Right cardiac atrium (tissue), 5 donors: ENCODE measurements at places on chromosomes 3 and 15.
A peak's percentile ranks its signal among the peaks of the same experiment; 100 is the strongest.

DNA sequence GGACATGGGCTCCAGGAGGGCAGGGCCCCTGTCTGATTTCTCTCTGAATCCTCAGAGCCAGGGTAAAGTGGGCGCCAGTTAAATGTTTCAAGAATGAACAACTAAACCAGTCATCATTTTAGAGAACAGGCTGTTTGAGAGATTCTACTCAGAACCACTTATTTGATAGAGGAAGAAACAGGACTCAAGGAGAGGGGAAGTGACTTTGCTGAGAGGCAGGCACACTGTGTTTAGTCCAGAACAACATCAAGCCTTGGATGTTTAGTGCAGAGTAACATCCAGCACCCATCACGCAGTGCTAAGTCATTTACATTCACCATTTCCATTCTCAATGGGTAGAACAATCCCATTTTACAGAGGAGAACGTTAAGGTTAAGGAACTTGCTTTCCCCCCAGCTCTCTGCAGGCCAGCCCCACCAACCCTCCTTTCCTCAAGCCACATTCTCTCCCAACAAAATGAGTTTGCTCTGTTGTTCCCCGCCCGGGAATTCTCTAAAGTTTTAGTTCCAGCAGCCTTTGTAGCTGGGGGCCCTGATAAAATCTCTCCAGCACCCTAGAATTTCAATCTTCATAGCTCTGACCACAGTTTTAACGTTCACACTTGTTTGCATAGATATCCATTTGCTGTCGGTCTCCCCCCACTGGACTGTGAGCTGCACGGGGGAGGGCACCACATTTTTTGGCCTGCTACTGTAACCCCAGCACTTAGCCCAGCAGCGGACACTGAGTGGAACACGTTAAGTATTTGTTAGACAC is 962 bp downstream of the NMNAT3 start:
- no peak for DNase-seq

- DNase-seq = no peak
Measured at GRCh38 chr3:133474817-133475216, 75.0 kb downstream of the BFSP2 start.

DNA sequence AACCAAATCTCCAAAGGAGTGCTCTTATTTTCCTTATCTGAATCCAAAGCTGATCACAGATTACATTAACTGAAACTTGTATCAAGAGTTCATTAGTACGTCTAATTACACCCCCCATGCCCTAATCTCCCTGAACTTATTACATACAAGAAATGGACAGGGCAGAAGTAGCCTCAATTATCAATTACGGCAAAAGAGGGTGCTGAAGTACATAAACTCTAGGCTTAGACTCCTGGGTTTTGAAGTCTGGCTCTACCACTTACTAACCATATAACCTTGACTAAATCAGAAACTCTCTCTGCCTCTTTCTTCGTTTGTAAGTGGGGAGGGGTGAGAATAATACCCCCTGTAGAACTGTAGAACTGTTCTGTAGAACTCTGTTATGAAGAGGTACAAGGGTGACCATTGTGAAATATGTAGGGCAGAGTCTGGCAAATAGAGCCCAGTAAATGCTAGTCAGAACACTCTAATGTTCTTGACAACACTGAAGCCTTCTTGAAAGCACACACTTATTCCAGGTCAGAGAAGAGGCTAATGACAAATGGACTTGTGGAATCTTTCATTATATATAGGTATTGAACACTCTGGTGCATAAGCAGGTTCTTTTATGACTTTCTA is 19.6 kb upstream of the OR5K4 start:
- no peak for DNase-seq

GRCh38 chr3:40137591-40138295 is 171.8 kb upstream of the EIF1B start:
- DNase-seq = no peak

DNA sequence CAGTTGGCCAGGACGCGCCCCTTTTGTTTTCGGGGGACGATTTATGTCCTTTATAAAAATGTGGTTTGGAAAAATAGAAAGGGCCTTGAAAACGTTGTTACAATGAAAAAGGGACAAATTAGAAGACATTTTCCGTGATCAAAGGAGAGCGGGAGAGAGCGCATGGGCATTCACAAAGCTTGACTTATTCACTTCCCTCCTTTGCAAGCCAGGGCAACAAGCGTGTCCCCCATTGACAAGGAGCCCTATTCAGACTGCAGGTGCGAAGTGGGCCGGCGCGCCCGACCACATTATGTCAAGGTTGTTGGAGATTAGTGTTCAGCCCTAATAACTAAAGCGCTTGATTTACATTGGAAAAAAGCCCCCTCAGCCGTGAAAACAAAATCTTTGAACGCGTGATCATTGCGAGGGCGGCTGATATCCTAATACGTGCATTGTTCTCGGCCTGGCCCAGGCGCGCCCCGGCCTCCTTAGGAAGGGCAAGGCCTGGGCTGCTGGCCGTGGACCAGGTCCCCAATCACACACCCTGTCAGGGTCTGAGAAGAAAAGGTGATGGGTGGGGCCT is 25.9 kb downstream of the ZIC4 start:
- DNase-seq = no peak

DNA sequence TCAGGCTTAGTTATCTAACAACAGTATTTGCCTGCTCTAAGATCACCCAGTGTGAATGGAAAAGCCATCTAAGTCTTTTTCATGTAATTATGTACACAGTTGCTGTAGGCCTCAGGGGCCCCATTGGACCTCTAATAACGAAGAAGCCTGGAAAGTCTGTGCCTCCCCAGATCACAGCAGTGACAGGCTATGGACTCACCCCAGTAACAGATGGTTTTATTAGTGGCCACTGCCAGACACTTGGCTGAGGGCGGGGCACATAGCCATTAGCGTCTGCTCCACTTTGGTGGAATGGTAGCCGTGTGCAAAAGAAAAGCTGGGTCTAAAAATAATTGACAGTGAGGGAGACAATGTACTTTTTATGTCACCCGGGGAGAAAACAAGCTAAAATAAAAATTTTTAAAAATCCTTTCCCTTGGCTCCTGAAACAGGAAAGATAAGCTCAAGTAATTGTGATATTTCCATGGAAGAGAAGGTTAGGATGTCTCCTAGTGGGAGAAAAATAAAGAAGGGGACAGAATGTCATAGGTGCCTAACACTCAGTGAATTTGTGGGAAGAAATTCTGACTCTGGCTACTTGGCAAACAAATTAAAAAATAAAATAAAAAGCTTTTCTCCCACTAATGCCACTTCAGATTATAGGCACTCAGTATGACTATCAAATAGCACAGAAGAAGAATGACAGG is 44.3 kb upstream of the ZNF385D start:
- peak; percentile 86 for DNase-seq

DNA sequence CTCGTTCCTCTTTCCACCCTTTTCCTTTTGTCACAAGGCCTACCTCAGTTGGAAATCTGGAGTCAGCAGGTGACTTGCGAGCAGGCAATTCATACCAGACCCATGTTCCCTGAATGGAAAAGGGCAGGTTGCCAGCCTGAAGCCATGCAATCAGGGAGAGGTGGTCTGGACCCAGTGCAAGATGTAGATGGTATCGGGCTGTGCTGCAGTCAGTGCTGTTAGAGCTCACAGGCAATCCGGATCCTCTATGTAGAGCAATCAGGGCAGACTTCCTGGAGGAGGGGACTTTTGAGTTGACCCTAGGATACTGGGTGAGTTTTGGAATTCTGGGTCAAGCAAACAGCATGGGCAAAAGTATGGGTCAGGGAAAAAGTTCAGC is 18.9 kb downstream of the LOXL1 start:
- no peak for DNase-seq

GRCh38 chr3:111924283-111924682 is 54.5 kb upstream of the ABHD10 start:
- DNase-seq = peak; percentile 71

DNA sequence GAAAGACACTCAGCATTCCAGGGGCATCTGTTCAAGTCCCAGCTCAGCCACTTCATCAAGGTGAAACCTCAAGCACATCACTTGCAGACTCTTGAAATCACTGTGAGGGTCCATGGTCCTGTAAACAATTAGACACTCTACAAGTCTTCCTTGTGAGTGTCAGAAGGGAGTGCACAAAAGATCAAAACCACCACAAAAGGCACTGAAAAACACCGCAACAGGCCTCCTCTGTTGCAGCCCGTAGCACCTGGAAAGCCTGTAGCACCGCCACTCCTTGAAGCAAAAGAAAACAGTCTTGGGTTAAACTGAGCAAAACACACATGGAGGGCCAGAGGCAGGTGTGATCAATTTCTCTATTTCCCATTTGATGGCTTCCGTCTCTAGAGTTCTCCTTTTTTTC is 63.8 kb upstream of the SNRK start:
- no peak for DNase-seq

- DNase-seq = no peak
Measured at GRCh38 chr3:86175051-86175536, 815.9 kb downstream of the VGLL3 start.

- no peak for DNase-seq
Measured at GRCh38 chr3:35666888-35667287, 27.6 kb downstream of the ARPP21 start.

GRCh38 chr15:85810075-85810474 is 15.3 kb upstream of the KLHL25 start:
- no peak for DNase-seq

DNA sequence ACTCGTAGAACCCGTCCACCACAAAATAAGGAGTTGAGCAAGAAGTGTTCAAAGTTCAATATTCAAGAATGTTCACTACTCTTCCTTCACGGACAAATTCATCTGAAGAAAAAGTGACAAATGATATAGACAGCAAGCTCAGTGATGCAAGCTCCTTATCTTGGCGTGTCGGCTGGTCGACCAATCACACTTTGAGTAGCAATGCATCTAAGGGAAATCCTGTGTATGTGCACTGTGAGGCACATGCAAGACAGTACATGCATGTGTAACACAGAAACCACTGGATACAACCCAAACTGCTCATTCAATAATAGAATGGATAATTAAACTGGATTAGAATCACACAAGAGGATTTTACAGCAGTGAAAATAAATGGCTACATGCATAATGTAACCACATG is 64.4 kb upstream of the CSPG5 start:
- DNase-seq = no peak

DNA sequence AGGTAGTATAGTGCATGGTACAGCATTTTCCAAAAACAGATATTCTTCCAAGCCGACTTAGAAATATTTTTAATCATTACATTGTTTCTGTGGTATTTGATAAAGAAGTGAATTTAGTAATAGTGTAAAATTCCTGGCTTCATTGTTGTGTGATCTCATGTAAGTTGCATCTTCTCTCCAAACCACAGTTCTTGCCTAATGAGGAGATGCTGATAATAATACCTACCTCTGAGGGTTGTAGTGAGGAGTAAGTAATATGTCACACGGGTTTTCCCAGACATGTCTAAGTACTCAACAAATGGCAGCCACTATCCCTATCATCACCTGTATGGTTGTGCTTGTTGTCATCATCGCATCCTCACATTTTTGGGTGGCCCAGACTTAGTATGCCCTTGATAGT is 167.3 kb downstream of the SLCO3A1 start:
- no peak for DNase-seq

- DNase-seq = no peak
Measured at GRCh38 chr3:100140976-100141375, 26.7 kb upstream of the FILIP1L start.

DNA sequence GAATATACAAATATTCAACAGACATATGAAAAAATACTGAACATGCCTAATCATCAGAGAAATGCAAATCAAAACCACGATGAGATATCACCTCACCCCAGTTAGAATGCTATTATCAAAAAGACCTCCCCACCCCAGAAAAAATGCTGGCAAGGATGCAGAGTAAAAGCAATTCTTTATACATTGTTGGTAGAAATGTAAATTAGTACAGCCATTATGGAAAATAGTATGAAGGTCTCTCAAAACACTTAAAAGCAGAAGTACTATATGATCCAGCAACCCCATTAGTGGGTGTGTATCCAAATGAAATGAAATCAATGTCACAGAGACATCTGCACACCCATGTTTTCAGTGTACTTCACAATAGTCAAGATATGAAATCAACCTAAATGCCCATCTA is 308.7 kb downstream of the CHST2 start:
- DNase-seq = no peak

- DNase-seq = peak; percentile 66
Measured at GRCh38 chr3:124770336-124771082, 40.3 kb downstream of the UMPS start.

DNA sequence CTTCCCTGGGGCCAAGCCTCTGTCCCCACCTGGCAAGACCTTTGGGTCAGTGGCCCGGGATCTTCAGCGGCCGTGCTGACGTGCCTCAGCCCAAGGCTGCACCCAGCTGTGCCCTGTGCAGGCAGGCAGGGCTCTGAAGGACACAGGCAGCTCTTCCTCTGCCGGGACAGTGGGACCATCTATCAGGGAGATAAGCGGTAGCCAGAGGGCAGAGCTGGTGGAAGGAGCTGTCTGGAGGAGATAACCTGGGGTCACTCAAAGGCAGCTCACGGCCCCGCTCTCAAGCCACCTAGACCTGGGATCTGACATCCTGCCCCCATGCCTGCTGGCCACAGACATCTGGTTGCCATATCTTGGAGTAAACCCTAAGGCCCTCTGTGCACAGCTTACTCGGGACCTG is 27.3 kb downstream of the DUSP7 start:
- DNase-seq = no peak

DNA sequence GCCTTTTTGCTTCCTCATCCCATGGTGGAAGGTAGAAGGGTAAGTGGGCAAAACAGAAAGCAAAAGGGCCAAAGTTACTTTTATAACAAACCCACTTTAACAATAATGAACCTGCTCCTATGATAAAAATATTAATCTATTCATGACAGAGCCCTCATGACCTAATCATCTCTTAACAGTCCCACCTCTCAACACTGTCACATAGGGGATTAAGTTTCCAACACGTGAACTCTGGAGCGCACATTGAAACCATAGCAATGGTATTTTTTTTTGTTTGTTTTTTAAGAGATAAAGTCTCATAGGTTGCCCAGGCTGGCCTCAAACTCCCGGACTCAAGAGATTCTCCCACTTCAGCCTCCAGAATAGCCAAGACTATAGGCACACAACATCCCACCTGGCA is 30.7 kb downstream of the KATNBL1 start:
- DNase-seq = no peak

GRCh38 chr3:36165509-36166290 is 214.6 kb upstream of the STAC start:
- no peak for DNase-seq
